ENCODE measurements at places on chromosomes 1 and 21.

DNA sequence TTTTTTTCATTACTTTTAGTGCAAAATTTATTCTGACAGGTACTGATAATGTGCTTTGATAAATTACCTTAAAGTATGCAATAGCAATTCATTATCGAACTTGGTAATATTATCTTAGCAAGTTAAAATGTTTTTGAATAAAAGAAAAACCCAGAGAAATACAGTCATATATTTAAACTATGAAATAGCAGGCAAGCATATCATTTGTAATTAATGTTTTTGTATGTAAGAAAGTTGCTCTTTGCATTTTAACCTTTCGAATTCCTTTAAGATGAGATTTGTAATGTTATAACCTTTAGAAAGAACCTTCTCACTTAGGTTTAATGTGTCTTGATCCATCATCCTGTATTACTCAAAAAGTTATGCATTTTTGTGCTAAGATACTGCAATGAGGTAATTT lies 585.6 kb downstream of the PTBP2 start:
- no peak for DNase-seq

- no peak for DNase-seq
These were observed 58.6 kb upstream of the ZNF281 start for GRCh38 chr1:200468264-200469001.

DNA sequence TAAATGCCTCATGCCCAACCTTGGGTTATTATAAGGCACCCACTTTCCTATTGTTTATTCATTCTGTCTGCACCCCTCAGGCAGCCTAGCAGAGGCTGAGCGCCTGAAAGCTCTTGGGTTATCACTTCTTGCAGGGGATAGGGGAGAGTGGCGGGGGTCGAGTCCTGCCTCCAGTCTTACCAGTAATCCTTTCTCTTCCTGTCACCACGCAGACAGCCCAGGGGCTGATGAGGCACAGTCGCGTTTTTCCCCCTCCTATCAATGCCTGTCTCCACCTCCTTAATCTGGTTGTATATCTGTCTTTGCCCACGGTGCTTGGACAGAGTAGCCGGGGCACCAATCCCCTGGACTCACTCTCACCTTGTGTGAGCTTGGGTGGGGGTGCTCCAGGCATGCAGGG lies 733.1 kb downstream of the MATN1 start:
- no peak for DNase-seq

DNA sequence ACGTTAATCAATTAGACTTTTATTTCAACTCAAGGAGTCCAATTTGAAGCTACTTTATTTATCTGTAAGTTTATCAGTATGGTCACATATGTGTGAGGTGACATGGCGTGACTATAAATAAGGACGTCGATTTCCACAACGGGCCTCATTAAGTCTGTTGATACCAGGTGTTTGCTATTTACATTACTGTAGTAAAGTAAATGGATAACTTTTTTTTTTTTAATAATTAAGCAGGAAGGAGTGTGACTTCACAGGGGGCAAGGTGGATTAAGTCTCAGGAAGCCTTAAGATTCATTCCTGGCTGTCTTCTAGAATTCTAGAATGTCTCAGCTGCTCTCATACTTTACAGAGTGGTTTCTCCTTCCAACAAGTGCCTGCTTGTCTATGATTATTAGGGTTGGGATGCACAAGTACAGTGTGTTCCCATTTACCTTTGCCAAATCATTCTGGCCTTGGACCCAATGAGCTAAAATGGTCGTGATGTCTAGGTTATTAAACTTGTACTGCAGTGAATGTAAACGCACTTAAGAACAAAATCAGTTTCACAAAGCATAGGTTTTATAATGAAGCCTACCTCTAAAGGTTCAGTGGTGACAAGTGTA lies 15.5 kb downstream of the MAP3K7CL start:
- no peak for DNase-seq

DNA sequence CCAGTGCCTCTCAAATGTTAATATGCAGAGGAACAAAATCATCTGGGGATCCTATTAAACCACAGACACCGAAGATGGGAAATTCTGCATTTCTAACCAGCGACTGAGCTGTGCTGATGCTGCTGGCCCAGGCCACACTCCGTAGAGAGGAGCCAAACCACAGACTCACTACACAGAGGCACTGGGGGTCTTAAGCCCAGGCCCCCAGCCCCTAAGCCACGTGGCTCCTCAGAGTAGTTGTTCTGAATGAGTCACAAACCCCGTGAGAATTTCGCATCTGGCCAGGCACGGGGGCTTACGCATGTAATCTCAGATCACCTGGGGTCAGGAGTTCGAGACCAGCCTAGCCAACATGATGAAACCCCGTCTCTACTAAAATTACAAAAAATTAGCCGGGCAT lies 2.8 kb upstream of the CELA2A start:
- DNase-seq = no peak

DNA sequence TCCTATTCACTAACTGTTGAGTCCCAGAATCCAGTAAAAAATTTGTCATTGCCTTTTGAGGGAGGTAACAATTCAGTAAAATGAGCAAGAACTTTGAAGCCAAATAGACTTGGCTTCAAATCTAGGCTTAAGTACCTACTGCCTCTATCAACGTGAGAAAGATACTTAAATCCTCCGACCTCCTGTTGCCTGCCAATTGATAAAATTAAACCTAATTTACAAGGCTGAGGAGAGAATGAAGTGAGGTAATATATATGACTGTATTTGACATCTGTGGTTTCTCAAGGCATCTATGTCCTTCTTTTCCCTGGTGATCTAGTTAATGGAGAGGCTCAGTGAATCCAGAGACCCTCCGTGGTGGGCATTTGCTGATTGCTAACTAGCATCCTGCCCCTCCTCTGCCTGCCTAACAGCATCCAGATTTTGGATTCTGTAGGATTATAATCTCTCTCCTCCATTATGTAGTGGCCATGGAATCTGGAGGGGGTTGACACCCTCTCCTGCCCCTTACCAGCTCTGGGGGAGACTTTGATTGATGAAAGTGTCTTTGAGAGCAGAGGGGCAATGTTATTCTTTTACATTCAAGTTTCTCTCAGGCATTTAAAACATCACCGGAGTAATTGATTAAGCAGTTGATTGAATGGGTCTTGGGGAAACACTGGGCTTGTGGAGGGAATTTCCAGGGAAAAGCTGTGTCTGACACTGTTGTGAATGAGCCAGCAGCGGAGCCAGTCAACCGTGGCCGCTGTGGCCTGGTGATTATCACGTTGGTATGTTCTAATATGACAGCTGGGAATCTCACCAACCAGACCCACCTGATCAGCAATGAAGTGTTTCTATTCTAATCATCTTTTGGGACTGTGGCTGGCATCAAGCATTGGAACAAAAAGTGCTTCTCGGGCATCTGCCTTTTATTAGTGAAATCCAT lies 140.7 kb upstream of the FAM78B start:
- no peak for DNase-seq

- no peak for DNase-seq
These were observed 7.4 kb downstream of the COP1 start for GRCh38 chr1:176199707-176200106.

DNA sequence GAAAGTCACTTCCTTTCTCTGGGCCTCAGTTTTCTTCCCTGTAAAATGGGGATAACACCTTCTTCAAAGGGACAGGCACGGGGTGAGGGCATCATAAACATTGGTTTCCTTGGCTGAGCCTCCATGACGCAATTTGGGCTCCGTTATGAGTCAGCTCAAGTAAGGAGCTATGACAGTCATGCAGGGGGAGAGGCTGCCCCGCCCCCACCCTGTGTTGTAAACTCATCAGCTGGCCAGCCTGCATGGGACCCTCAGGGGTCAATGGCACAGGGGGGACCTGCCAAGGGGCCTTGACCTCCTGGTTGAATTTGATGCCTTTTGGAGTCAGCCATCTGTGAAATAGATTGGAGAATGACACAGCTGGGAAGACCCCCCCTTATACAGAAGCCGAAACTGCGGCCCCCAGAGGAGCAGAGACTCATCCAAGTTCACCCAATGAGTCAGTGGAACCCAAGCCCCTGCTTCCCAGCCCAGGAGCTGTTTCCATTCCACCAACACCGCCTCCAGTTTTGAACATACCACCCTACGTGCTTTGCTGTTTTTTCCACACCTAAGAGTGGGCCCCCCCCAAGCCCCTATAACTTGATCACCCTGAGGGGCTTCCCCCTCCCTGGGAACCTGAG lies 36.8 kb upstream of the RUNX3 start:
- no peak for DNase-seq

DNA sequence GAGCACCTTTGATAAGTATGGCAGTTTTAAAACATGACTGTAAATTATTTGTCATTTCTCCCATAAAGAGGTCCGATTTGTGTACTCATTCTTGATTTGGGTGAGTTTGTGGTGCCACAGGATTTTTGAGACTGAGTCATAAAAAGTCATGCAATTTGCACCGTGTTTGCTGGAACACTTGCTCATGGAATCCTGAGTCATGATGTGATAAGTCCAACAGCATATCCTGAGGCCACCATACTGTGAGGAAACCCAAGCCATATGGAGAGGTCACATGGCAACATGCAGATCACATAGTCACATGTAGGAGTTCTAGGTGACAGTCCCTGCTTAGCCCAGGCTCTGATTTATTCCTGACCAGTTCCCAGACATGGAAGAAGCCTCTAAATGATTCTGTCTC lies 40.8 kb upstream of the PRRX1 start:
- DNase-seq = no peak

- no peak for DNase-seq
These were observed 21.4 kb downstream of the SETD4 start for GRCh38 chr21:36038701-36039497.

GRCh38 chr1:57024428-57024827 lies 58.6 kb upstream of the C8B start:
- peak; percentile 9 for DNase-seq

- DNase-seq = no peak
These were observed 284.0 kb downstream of the RPS6KC1 start for GRCh38 chr1:213335084-213335483.

GRCh38 chr1:110585481-110585880 lies 20.7 kb downstream of the KCNA2 start:
- no peak for DNase-seq

DNA sequence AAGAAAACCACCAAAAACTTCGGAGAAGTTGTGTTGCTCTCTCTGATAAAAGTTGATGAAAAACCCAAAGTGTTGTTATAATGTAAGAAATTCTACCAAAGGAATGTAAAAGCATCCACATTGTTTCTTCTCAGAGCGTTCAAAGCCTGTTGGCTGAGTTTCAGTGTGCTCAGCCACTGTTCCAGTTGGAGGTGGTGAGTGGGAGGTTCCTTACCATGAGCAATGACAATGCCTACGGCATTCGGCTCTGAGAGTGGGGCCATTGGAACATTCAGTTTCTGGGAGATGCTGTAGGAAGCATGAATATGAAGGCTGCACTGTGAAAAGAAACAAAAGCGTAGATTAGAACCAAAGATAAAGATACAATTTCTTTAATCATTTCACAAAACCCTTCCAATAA lies 20.5 kb upstream of the MYBPHL start:
- DNase-seq = peak; percentile 76

DNA sequence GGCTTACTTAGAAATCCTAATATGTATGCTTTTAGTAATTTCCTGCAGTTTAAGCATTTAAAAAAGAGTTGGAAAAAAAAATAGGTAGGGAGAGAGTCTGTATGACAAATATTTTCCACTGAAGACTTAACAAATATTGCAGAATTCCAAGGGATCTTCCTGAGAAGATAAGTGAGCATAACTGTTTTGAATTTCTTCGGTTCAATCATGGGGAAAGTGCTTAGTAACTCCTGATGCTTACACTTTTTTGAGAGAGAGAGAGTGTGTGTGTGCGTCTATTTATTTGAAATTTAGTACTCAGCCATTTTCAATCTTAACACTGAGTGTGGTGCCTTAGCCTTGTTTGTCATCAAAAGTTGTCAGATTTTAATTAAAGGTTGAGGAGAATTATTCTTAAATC lies 18.5 kb downstream of the SON start:
- DNase-seq = no peak

DNA sequence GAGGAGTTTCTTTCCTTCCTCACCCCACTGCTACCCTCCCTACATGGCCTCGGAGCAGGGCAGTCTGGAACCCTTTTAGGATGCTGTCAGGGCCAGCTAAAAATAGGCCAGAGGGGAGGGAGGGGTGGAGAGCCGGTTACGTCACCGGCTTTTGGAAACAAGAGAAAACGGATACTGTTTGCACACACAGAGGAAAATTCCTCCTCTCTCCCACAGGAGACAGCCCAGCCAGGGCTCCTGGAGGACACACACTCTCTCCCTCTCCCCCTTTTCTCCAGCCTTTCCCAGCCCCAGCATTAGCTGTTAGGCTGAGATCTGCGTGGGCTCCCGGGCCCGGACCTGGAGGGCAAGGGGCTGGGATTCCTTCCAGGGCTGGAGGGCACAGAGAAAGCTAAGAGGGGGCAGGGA lies 20.0 kb upstream of the ALDH4A1 start:
- DNase-seq = peak; percentile 86

All from Ammon's horn (tissue), 1 donor.